ENCODE measurements at places on chromosomes 11 and 22. TPM values are rescaled to one million over a fixed set of nuclear protein-coding genes. Genes with fewer than 3 reads are reported as not detected.

- DNase-seq: no peak
Observed at GRCh38 chr11:132686886-132687285, 845.4 kb downstream of the OPCML start.

GRCh38 chr11:20617346-20618005 is 18.1 kb downstream of the SLC6A5 start:
- no peak for DNase-seq

Gene KRTAP5-2
- not detected for total RNA-seq

Gene PNPLA3
- 0.37 TPM for total RNA-seq

Gene RAB30
- total RNA-seq: 34.2 TPM

Measured in urinary bladder (tissue), 4 donors.